ENCODE measurements at places on chromosomes 12 and 14. TPM values are rescaled to one million over a fixed set of nuclear protein-coding genes. Genes with fewer than 3 reads are reported as not detected.

The DAO gene
- not detected for total RNA-seq

The TMEM119 gene
- 28.8 TPM for total RNA-seq

The BDKRB1 gene
- not detected for total RNA-seq

The FOXA1 gene
- not detected for total RNA-seq

The DEGS2 gene
- 0.79 TPM for total RNA-seq

The SLC7A7 gene
- total RNA-seq, result 72.3 TPM

The SYCP3 gene
- total RNA-seq, result not detected

The RFX4 gene
- total RNA-seq, result not detected

The SYT10 gene
- total RNA-seq, result not detected

The ATXN7L3B gene
- 18.6 TPM for total RNA-seq

The SLC4A8 gene
- 0.37 TPM for total RNA-seq

The HECTD1 gene
- 202 TPM for total RNA-seq

The SMCO3 gene
- total RNA-seq, result not detected

The RNASE13 gene
- total RNA-seq, result not detected

The BCAT1 gene
- total RNA-seq, result 33.7 TPM

The COCH gene
- 2.6 TPM for total RNA-seq

The KRT6C gene
- not detected for total RNA-seq

The DIO3 gene
- total RNA-seq, result 4.3 TPM

The ARMH4 gene
- total RNA-seq, result 2.3 TPM

The LMNTD1 gene
- total RNA-seq, result not detected

The GZMB gene
- 1.2 TPM for total RNA-seq

The ZBTB25 gene
- total RNA-seq, result 5.5 TPM

The ERP29 gene
- 35.1 TPM for total RNA-seq

The CCDC177 gene
- not detected for total RNA-seq

The WNT1 gene
- total RNA-seq, result not detected

The PRIMA1 gene
- 1.0 TPM for total RNA-seq
